Stimulated activated CD8-positive, alpha-beta memory T cell treated with anti-CD3 and anti-CD28 coated beads, Interleukin-7, amount 100 ng/mL, for 24 hours (primary cell): ENCODE measurements at places on chromosomes 6 and 20.

GRCh38 chr6:92111386-92111785 is 1308.0 kb downstream of the EPHA7 start:
- no peak for DNase-seq

GRCh38 chr6:98927534-98927933 is 20.2 kb downstream of the FBXL4 start:
- DNase-seq = no peak

DNA sequence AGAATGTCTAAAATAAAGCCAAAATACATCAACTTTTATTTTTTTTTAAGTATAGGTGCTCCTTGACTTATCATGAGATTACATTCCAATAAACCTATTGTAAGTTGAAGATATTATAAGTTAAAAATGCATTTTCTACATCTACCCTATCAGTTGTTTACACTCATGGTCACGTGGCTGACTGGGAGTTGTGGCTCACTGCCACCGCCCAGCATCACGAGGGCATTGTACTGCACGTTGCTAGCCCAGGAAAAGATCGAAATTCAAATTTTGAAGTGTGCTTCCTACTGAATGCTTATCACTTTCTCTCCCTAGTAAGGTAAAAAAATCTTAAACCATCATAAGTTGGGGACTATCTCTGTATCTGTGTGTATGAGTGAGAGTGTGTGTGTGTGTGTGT is 126.6 kb upstream of the RIN2 start:
- DNase-seq = no peak

DNA sequence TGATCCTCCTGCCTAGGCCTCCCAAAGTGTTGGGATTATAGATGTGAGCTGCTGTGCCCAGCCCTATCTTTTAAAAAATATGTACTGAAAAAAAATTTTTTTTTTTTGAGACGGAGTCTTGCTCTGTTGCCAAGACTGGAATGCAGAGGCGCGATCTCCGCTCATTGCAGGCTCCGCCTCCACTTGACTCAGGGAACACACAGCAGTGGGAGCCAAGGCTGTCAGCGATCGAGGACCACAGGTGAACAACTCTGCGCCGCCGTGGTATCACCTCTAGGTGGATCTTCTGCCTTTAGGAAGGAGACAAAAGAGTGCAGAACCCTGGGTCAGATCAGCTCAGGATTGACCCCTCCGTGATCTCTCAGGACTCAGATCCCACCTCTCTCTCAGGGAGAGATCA is 13.7 kb downstream of the RAET1E start:
- no peak for DNase-seq

DNA sequence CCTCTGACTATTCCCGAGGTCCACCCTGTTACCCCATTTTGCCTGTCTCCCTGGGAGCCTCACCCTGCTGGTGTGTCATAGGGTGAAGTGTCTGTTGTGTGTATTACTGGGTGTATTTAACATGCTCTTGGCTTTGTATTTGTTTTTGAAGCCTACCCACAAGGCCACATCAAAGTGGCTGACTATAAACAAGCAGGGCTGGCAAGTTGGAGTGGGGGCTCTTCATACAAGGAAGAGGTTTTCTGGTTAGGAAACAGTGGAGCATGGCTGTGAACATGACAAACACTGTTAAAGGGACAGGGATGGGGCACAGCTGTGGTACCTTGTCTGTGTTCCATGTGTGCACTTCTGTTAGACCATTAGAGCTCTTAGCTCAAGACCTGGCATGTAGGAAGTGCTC is 26.3 kb downstream of the HECA start:
- DNase-seq = no peak

- DNase-seq = no peak
Measured at GRCh38 chr6:122339661-122340060, 59.8 kb upstream of the HSF2 start.

DNA sequence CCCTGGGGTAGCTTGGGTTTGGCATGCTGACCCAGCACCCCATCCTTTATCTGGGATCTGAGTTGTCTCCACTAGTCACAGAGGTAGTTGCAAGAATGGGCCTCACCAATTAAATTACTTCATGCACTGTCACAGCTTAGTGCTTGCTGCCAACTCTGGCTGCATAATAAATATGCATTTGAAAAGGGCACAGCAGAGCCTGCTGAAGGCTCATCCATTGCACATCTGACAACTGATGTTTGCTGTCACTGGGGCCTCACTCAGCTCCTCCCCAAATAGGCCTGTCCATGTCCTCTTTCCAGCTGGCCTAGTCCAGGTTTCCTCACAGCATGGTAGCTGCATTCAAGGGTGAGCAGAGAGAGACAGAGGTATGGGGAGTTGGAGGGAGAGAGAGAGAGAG is 13.3 kb upstream of the NXT1 start:
- DNase-seq = no peak

DNA sequence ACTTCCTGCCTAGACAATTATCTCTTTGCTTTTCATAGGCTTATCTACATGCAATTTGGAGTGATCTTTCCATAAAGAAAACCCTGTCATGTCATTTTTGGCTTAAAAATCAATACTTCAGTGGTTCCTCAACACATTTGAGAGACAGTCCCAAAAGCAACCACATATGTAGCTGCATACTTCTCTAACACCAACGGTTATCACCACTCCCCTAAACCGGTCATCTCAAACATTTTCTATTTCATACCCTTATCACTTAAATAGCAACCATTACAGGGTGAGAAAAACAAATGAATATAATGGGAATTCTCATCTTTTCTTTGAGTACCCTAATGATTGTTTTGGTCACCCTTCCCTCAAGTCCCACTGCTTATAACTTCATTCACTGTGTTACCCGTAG is 5.1 kb downstream of the GLO1 start:
- DNase-seq = no peak

DNA sequence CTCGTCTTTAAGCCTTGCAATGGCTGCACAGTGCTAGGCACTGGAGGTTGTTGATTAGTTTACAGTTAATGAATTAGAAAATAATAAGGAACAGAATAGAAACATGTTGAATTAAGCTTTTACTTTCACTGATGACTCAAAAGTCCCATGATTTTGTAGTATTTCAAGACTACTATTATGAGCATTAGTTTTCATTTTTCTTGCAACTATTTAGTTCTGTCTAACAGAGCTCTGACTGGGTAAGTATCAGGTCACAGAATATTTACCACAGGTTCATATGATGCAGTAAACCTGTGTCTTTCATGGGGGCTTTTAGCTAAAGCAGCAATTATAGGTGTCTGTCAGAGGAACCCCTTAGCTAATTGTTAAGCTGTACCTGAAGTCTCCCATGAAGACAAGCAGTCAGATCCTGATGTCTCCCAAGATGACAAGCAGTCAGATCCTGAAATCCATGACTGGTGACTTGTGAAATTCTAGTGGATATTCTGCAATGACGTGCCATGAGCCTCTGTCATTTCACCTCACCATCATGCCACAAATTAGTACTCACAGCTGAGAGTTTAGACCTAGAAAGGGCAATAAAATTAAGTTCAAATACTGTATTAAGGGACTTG is 8.2 kb upstream of the GPR31 start:
- DNase-seq = no peak

GRCh38 chr6:106250953-106251352 is 74.6 kb downstream of the ATG5 start:
- no peak for DNase-seq
